ENCODE measurements at places on chromosomes 3 and 15.

GRCh38 chr3:139310474-139310933 lies 33.3 kb upstream of the MRPS22 start:
- no peak for DNase-seq

DNA sequence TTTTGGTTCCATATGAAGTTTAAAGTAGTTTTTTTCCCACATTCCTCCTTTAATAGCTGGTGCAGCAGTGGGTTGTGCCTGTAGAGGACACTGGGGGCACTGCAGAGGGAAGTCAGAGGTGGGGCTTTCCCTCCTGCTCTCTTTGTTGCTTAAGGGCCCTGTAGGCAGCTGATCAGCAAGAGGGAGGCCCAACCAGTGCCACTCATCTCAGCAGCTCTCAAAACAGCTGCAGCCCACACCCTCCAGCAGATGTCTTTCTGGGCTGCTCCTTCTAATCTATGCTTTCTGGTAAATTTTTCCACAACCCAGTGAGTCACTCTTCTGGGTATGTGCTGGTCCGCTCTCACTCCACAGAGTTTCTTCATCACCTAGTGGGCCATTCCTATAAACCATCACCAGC lies 263.8 kb downstream of the FEZF2 start:
- no peak for DNase-seq

DNA sequence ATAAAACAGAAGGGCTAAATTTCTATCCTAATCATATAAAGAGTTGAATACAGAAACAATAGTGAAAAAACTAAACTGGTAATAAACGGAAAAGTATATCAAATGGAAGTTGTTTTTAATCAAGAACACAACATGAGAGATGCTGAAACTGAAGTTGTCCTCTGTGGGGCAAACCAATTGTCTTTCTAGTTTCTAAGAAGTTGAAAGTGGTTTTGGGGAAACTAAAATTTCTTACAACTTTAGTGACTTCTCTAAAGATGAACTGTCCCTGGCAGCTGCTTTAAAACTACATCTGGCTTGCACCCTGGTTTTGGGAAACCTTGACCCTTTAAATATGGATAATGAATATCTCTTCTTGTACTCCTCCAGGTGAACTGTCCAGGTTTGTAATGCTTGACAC lies 155.6 kb downstream of the ADAM10 start:
- no peak for DNase-seq

DNA sequence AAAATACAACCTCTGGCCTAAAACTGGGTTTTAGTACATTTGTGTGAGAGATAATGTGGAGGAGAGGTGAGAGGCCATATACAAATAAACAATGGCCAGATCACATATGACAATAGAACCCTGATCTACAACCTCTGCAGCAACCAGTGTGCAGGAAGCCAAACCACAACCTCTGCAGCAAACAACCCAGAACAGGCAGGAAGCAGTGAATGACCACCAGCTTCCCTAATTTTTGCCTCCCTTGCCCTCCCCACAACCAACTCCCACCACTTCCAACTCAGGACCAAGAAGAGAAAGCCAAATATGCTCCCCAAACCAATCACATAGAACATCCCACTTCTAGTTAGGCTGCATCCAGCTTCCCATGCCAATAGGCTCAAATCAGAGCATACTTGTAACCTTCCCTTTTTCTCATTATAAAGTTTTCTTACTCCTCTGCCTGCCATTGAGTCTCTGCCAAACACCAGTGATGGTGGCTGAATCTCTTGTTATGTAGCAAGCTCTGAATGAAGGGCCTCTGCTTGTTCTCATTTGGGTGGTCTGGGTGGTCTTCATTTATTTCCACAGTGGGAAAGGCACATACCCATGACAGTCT lies 102.6 kb upstream of the GAP43 start:
- no peak for DNase-seq

- DNase-seq: no peak
Observed at GRCh38 chr3:172089250-172089649, 49.9 kb downstream of the FNDC3B start.

DNA sequence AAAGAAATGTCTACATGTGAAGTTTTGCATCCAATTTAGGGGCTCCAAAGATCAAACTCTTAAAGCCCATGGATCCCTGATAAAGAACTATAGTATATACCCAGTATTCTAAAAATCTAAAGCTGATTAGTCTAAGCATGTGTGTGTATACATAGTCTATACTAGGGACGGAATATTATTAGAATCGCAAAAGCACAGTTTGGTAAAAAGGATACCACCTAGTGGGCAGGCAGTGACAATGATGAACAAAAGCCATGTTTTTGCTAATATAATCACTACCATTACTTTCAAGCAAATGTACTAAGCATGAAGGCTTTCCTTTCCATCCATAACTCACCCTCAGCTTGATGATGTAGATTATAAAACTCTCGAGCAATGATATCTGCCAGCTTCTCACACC lies 16.5 kb downstream of the POLQ start:
- no peak for DNase-seq

- no peak for DNase-seq
Observed at GRCh38 chr3:110654843-110655502, 416.6 kb upstream of the NECTIN3 start.

- DNase-seq: no peak
Observed at GRCh38 chr15:69648212-69648611, 195.6 kb downstream of the RPLP1 start.

DNA sequence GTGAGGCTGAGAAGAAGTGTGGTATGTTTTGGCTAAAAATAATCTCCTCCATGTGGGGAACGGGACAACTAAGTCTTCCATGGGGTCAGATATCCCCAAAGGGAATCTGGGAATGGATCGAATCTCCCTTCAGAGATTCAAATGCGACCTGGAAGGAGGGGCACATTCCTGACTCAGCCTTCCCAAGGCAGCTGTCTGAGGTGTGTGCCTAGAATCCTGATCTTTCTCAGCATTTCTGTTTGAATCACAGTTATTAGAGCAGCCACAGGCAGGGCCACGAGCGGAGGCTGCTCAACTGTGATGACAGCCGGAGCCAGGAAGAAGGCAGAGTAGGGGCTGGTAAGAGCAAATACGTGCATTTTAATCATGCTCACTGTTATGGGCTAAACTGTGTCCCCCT lies 135.1 kb downstream of the ADAMTS17 start:
- no peak for DNase-seq

GRCh38 chr15:35309886-35310285 lies 224.8 kb upstream of the NANOGP8 start:
- DNase-seq: no peak

- no peak for DNase-seq
Observed at GRCh38 chr15:29911705-29912104, 89.4 kb upstream of the TJP1 start.

GRCh38 chr3:18580268-18580667 lies 155.1 kb upstream of the SATB1 start:
- DNase-seq: no peak

- DNase-seq: no peak
Observed at GRCh38 chr3:152159328-152159727, 109.4 kb upstream of the MBNL1 start.

GRCh38 chr3:85005946-85006345 lies 47.2 kb downstream of the CADM2 start:
- DNase-seq: no peak

- DNase-seq: no peak
Observed at GRCh38 chr15:29704950-29705597, 117.2 kb downstream of the TJP1 start.

DNA sequence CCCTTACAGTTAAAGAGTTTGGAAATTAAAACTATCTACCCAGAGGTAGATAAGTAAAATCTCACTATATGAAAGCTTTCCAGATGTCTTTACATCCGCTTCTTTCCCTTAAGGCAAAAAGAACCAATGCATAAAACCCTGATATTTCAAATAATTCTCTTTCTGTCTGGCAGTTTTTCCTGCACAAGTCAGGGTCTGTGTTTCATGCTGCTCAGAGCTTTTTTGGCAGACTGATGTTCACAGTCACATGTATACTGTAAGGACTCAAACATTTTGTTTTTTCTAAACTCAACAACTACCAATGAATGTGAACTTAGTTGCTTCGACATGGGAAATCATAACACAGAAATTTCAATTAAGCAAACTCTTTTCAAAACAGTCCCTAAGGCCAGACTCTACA lies 988.4 kb downstream of the EPHA3 start:
- no peak for DNase-seq

- DNase-seq: no peak
Observed at GRCh38 chr15:96783746-96784145, 453.2 kb downstream of the NR2F2 start.

- DNase-seq: no peak
Observed at GRCh38 chr3:152236716-152237115, 32.0 kb upstream of the MBNL1 start.

DNA sequence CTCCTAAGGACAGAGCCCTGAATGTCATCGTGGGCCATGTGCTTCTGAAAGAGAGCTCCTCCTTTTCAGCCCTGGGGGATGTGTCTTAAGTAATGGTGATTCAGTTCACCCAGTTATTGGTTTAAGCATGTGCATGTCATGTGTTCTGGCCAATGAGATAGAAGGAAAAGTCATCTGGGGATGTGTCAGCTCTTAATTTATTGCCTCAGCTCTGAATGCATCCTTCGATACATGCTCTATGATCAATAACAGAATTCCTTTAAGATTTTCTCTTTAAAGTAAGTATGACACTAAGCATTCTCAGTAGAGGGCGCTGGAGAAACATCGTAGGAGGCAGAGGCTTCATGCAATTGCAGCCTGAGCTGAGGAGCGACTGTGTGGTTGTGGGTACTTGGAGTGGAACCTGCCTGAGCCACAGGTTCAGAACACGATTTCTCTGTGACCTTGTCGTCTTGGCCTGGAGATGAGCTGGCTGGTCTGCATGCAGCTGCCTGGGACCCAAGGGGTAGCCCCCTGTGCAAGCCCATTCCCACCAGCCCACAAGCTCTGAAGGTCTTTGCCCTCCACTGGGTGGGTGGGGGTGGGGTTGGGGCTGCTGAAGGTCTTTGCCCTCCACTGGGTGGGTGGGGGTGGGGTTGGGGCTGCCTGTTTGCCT lies 69.5 kb downstream of the C3orf38 start:
- no peak for DNase-seq

GRCh38 chr3:115357456-115357855 lies 210.4 kb upstream of the ZBTB20 start:
- no peak for DNase-seq

DNA sequence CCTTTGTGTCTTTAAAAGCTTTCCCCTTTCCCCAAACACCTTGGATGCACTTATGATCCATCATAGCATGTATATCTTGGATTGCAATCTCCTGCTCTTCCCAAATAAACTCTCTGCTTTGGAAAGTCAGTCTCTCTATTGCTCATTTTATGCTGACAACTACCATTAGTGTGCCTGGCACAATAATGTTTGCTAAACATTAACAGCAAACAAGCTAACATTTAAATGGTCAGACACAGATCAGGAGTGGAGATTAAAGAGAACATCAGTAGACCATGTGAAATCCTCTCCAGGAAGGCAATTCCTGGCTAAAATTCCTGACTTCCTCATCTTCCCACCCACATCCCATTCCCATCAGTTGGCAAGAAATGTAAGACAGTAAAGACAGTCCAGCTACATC lies 44.3 kb upstream of the EIF1B start:
- no peak for DNase-seq

DNA sequence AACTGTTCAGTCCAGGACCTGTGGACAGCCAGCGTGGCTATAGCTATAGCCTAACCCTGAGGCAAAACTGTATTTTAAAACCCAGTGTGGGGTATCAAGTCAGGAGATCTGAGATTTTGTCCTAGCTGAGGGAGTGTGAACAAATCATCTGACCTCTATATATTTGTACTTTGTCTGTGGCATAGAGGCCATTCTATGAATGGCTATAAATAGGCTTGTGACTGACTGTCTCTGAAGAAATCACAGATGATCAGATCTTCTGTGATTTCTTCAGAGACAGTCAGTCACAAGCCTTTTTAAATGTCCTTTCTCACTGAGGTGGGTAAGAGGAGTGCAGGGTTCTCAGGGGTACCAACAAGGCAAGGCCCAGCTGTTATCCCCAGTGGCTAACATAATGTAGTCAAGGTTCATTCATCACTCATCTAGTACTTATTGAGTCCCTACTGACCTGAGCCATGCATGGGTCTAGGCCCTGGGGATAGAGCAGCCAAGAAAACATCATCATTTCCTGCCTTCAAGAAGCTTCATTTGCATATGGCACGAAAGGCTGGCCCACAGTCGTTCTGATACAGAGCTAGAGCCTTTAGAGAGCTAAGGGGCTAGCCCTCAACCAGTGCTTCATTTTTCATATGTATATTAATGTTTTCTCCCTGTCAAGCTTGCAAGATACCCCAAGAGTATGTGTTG lies 53.3 kb downstream of the TIPARP start:
- no peak for DNase-seq

GRCh38 chr3:69536306-69537020 lies 150.6 kb upstream of the FRMD4B start:
- no peak for DNase-seq

GRCh38 chr3:153848702-153849101 lies 272.5 kb upstream of the ARHGEF26 start:
- DNase-seq: peak; percentile 34

- DNase-seq: no peak
Observed at GRCh38 chr3:150357923-150358607, 50.0 kb upstream of the TSC22D2 start.

GRCh38 chr3:23028294-23028693 lies 174.8 kb upstream of the UBE2E2 start:
- no peak for DNase-seq

GRCh38 chr15:78314181-78314581 lies 14.8 kb upstream of the SKIC8 start:
- DNase-seq: no peak

DNA sequence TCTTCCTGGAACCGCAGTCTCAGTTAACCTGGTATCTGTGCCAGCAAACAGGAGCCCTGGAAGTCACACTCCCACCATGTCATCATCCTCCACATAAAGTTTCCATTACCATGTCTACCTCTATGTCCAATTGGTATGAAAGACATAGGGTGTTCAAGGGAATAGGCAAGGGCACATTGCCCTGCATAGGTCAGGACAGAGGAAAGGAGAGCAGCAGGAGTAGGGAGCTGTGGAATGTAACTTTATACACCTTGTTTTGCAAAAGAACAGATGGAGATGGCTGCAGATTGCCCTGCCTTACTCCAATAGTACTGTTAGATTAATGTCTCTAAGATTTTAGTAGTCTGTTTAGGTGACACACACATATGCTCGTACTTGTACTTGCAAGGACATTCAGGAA lies 1056.4 kb downstream of the NTRK3 start:
- DNase-seq: no peak

- DNase-seq: no peak
Observed at GRCh38 chr3:109804697-109805096, 467.4 kb upstream of the DPPA4 start.

GRCh38 chr3:175295248-175296130 lies 436.4 kb downstream of the NAALADL2 start:
- DNase-seq: no peak

DNA sequence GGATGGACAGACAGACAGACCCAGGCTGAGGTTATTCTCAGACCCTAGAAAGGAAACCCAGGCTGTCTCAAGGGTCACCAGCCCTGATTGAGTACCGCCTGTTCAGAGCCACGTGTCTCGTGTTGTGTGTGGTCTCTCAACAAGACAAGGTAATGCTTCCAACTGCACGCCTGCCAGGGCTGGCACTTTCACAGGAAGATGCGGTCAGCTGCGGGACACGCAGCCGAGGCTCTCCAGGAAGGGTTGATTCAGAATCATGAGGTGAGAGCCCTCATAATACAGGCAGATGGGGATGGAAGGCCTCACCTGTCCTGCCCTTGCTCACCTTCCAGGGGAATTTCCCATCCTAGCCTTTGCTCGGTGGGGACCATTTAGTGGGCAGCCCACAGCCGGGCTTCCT lies 81.4 kb downstream of the TOP2B start:
- DNase-seq: no peak

- no peak for DNase-seq
Observed at GRCh38 chr15:67097930-67098740, 32.7 kb downstream of the SMAD3 start.

- DNase-seq: no peak
Observed at GRCh38 chr3:29554566-29554965, 273.7 kb downstream of the RBMS3 start.
